ENCODE measurements at places on chromosomes 3 and 15.

GRCh38 chr15:64845183-64845611 lies 3.5 kb downstream of the PLEKHO2 start:
- DNase-seq: no peak

DNA sequence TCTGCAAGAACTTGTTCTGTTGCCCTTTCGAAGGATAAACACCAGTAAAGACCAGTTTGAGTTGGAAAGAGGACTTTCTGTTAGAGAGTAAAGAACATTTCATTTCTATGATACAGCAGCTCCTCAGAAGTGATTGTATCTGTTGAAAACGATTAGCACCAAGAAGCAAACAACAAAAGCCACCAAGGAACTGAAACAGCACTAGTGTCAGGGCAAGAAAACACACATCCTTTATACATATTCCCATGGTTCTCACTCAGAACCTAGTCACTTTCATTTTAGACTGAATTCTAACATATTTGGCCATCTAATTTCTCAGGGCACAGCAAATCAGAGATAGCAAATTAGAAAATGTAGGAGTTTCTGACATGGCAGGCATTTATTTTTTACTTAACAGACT lies 116.1 kb downstream of the ATP1B3 start:
- no peak for DNase-seq

GRCh38 chr3:50662408-50662807 lies 12.3 kb upstream of the DOCK3 start:
- DNase-seq: no peak

- no peak for DNase-seq
These were observed 24.9 kb downstream of the GYG1 start for GRCh38 chr3:149016242-149016641.

- DNase-seq: no peak
These were observed 788 bp upstream of the DLG1 start for GRCh38 chr3:197298945-197299854.

DNA sequence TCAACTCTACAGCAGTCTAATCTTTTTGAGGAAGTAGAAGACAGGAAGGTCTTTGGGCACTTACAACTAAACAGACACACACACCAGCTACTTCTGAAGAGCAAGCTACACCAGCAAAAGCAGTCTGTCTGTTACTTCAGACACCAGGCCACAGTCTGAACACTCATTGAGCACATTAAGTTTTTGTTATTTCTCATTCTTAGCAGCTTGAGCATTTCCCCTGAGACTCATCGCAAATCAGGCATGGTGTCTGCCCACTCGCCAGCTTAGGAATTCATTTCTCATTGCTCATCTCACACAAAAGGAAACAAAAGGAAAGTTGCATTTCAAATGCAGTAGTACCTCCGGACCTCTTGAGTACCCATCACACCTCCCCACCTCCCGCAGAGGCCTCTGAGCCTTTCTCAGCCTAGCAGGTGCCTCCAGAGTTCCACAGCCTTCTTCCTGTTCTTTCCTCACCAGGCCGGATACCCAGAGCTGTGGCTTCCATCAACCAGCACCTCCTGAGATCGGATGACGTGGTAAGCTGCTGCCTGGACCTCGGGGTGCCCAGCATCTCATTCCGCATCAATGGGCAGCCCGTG lies 302.0 kb downstream of the RYR3 start:
- no peak for DNase-seq

DNA sequence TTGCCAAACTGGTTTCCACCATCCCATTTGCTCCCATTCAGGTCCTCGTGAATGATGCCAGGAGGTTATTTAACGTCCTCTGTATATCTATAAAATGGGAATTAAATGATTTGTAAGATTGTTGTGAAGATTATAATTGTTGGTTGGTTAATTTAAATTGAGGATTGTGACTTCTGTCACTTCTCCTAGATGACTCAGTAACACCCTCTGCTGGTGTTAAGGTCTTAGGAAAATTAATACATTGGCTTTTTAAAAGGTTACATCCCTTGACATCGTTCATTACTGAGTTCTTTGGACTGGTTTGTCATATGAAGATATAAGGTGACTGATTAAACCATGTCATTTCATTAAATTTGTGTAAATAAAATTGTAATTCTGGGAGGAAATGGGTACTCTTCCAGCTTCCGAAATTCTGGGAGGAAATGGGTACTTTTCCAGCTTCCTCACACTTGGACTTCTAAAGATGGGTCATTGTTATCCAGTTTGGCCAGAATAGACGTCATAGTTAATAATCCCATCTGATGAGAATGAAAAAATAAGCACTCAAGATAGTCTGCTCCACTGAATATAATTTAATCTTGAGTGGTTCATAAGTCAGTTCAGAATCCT lies 33.3 kb upstream of the PAQR5 start:
- peak; percentile 46 for DNase-seq

DNA sequence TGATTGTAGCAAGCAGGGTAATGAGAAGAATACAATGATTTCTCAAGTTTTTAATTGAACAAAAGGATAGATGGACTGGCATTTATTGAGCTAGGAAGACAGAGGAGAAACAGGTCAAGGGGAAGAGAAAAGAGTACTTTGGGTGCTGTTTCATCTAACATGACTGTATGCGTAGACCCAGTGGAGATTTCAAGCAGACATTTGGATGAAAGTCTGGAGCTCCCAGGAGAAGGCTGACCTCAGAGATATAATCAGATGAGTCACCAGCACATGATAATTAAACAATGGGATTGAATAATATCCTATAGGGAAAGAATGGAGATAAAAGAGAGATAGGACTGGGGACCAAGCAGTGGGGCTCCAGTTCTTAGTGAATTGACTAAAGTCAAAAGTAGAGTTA lies 194.9 kb downstream of the ARRDC4 start:
- DNase-seq: no peak

GRCh38 chr3:20515834-20516233 lies 329.8 kb upstream of the SGO1 start:
- no peak for DNase-seq

DNA sequence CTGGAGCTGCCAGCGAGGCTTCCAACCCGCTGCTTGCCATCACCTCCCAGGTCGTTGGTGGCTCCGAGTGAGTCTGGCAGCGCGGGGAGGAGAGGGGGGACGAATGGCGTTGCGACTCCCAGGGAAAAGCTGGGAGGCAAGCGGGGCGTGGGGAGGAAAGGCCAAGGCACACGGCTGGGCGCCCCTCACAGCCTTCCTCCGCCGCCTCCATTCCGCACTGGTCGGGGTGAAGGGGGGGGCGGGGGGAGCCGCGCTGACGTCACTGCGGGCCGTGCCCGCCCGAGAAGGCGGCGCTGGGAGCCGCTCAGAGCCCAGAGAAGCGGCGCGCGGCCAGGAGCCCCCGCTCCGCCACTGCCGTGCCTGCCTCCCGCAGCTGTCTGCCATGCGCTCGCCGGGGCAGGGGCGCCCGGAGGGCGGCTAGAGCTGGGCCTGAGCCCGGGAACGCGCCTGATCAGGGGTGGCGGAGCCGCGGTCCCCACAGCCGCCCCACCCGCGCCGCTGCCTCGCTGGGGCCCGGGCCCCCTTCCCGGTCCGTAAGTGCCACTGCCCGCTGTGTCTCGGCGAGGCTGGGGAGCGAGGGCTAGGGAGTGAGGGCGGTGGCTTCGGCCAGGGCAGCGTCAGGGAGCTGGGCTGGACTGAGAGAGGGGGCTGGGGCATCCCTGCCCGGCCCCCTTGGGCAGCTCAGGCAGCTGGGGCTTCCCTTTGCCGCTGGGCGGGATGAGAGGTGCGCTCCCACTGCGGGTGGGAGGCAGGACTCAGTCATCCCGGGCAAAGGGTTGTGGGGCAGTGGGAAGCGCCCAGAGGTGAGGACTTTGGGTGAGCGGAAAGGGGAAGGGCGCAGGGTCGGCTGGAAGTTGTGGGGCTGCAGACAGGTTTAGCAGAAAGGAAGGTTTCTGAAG lies 27.8 kb upstream of the POLG start:
- DNase-seq: no peak

DNA sequence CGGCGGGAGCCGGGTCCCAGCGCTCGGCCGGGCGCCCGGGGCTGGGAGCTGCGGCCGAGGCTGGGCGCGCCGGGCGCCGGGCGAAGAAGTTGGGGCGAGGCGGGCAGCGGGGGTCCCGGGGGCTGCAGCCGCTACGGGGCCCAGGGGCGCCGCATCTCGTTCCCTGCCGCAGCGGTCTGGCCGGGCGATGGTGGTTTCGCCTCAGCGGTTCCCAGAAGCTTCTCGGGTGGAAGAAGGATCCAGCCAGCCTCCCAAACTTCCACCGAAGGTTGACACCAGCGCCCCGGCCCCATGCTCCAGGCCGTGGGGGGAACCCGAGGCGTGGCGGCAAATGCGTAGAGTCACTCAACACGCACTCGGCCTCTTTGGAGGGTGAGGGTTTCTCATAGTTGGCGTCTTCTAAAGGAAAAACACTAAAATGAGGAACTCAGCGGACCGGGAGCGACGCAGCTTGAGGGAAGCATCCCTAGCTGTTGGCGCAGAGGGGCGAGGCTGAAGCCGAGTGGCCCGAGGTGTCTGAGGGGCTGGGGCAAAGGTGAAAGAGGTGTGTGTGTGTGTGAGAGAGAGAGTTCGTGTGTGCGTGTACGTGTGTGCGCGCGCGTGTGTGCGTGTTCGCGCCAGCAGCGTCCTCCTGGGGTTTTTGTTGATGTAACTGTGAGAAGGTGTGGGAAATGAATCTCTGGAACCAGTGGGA lies 940 bp downstream of the BOC start:
- no peak for DNase-seq

DNA sequence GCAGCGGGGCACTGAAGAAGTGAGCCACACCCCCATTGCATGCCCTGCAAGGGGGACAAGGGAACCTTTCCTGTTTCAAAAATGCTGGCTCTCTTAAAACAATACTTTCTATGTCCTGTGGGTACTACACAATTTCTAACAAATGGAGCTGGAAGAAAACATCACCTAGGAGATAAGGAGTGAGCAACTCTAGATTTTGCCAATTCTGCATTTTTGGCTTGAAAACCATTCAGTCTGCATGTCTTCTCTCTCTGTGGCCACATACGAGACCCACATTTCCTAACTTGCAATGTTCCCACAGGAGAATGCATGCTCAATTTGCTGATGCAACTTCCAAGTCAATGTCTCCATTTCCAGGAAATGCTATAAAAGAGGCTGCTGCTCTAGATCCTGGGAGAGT lies 662.0 kb downstream of the SQOR start:
- DNase-seq: no peak

- no peak for DNase-seq
These were observed 14.1 kb upstream of the PGPEP1L start for GRCh38 chr15:99021694-99022093.

GRCh38 chr3:11995120-11995519 lies 9.1 kb upstream of the SYN2 start:
- DNase-seq: no peak

GRCh38 chr15:41577863-41578735 lies 19.1 kb downstream of the TYRO3 start:
- no peak for DNase-seq

DNA sequence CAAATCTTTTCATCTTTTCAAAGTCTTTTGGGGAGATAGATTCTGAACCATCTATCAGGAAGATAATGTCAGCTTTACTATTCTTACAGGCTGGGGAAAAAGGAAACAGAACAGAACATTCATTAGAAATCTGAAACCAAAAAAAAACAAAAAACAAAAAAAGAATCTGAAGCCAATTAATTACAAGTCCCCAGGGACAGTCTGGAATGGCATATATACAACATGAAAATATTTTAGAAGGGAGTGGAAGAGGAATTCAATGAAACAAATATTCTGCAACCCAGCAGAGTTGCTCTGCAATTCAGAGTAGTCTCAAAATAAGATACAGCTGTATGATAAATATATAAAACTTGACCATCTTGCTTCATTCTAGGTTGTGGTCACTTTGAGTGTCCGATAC lies 41.7 kb upstream of the CAPN7 start:
- DNase-seq: no peak

- no peak for DNase-seq
These were observed 28.7 kb downstream of the ALDH1L1 start for GRCh38 chr3:126151562-126152302.

DNA sequence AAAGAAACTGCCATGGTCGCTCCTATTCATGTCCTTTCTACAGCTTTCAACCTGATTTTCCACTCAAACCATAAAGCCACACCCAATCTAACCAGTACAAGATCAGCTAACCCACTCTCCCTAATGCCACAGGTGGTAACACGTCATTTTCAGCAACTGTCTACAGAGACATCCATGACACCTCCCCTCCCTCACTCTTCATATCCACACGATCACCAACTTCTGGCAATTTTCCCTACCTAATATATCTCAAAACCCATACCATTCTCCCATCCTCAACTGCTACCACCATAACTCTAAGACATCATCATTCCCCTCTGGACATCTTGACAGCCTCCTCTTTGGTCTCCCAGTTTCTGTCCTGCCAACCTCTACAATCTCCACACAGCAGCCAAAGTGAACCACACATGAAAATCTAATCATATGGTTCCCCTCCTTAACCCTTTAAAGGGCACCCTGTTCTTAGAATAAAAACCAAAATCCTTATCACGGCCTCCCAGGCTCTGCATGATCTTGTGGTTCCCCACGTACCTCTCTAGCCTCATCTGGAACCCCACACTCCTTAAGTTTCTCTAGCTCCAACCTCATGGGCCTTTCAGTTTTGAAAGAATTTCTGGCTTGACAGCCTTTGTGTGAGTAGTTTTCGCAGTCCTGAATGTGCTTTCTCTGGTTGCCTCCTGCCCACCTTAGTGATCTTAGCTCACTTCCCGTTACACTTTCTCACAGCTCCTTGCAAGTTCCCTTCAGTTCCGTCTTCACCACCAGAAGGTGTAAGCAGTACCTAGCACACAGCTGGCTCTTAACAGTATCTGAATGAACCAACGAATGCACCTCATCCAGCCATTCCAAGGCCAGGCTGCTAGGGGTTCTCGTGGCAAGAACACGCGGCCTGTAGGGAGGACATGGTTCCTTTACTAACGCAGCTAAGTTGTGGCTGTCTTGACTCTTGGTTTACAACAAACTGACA lies 33.4 kb downstream of the SPINK8 start:
- no peak for DNase-seq

DNA sequence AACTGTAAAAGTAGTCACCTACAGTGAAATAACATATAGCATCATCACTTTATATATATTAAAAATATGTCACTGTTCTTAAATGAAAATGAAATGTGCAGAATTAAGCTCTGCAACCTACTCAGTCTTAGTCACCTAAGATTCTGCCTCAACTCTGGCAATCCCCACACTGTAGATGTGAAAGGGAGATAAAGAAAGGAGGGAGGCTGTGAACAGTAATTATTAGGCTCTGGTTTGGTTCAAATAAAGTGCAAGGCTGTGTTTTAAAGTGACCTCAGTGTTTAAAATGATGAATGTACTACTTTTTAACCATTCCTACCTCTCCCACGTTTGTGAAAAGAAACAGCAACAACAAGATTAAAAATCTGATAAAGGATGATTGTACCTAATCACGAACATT lies 72.2 kb downstream of the ATP8B4 start:
- no peak for DNase-seq

GRCh38 chr3:77329116-77329515 lies 289.2 kb downstream of the ROBO2 start:
- DNase-seq: no peak

DNA sequence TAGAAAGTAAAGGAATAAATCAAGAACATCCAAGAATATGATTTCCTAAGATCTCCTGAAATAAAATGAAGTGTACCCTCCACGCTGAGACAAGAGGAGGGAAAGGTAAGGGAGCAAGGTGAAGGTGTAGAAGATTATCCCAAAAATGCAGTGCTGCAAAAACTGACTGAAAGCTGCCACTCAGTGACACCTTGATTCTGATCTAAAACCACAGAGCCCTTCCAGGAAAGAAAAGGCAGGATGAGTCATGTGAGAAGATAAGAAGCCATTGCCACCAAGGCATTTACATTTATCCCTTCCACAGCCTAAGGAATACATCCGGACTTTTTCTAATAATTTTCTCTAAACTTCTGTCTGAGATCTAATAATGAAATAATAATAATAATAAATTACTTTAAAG lies 49.9 kb downstream of the IGSF11 start:
- no peak for DNase-seq

Measured in NCI-H460 (cell line).